HCEC 1CT (cell line): ENCODE measurements at places on chromosomes 3 and 15.

DNA sequence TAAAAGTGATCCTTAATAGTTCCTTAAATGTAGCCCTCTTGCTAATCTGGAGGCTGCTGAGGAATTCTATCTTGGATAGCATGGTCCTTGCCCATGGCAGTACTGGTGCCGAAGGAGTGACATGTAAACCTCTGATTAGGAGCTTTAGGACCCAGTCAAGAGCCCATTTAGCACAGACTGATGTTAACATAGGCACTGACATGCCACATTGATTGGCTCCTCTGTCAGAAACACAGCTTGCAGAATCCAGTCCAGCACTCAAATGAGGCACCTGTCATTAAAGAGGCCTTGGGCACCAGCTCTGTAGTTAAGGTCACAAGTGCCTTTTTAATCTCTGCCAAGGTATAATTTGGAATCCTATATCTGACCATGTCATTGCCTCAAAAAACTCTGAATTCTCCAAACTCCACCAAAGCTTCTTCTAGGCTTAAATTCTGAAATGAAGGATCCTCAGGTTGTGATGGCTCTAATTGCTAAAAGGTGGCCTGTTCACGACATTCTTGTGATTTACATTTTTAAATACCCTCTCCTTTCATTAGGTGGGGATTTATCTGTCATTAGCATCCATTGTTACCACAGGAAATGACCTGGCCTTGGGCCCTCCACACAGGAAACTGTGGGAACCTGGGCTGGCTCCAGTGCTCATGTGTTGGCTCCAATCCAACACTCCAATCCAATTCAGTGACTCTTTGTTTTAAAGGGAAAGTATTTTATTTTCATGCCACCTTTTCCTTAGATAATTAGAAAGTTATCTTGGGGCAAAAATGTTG is 57.3 kb upstream of the RNF7 start:
- DNase-seq, result peak; percentile 40

- peak; percentile 40 for DNase-seq
These were observed 70.8 kb upstream of the FILIP1L start for GRCh38 chr3:100184948-100185570.

GRCh38 chr15:40695469-40695890 is 506 bp downstream of the RAD51 start:
- peak; percentile 26 for DNase-seq

DNA sequence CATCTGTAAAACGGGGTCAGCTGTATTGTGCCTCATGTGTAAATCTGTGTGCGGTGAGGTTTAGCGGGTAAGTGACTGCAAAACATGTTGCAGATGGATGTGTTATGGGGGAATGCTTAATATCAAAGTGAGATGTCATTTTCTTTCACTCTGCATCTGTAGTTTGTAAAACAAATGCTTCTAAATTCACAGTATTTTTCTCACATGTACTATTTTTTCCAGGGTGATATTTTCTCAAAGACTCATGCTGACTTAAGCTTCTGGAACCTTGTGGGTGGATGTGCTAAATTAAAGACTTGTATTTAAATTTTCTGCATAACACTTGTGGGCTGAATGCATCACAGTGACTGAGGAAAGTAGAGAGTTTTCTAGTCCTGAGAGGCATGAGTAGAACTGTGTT is 115.2 kb upstream of the TP63 start:
- no peak for DNase-seq

DNA sequence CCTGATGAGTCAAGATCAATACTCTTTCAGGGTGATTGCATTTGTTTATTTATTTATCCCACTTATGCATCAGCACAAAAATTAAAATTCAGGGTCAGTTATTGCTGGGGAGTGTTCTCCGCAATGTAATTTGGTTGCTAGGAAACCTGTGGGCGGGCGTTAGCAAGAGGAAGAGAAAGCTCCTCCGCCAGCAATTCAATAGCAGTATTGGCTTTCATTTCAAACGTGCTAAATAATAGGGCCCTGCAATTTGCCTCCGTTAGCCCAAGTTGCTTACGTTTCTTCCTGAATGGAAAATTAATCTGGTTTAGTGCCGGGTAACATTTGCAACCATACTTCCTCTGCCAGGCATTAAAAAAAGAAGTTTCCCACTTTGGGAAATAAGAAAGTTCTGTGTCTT is 35.5 kb upstream of the PLCL2 start:
- peak; percentile 22 for DNase-seq

DNA sequence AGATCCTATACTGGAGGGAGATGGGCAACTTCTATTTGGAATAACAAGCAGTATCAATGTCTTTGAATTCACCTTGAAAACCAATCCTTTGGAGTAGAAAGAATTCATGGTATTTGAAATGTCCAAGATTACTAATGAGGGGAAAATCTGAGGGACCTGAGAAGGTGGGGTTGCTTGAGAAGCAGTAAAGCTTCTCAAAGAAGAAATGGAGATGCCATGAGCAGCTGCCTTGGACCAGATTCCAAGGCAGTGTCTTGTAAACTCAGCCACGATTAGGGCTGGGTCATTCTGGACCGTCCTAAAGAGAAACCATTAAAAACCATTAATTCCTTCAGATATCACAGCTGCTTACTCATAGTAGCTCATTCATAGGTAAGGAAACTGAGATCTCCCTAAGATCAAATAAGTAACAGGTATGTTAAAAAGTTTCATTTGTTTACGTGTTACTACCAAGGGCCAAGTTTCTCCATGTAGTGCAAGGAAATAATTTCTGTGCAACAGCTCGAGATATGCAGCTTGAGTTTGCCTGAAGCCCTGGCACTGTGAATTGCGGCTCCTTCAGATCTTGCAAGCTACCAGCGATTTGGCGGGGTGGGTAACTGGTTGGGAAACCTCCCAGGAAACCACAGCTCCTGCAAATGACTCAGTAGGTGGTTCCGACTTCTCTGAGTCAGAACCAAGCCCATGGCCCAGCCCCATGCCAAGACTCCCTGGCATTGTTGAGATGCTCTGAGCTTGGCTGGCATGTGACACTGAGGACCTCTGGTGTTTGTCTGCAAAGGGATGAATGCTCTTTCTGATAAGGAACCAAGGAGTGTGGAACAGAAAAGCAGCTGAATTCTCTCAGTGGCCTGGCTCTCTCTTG is 296.8 kb downstream of the RORA start:
- DNase-seq, result peak; percentile 17

DNA sequence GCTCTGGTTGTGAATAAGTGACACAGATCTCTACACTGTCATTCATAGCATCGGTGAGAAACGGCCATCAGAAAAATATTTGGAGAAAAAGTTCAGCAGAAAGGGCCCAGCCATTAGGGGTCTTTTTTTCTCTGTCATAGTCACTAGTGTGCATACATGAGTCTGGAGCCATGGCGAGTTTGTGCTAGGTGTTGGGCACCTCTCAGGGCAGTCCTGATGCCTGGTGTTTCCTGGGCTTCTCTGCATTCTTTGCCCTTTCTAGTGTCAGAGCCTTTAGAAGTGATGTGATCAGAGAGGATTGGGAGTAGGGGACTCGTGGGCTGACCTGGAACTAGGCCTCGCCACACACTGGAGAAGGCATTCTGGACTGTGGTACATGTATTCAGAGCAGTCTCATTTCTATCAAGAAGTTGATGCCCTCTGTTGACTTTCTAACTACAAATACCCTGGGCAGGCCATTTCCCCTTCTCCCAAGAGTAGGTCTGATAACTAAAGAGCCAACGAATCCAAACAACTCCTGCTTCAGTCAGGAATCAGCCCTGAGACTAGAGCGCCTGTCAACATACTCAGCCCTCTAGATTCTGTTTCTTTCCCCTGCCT is 1.6 kb downstream of the KY start:
- DNase-seq, result no peak

GRCh38 chr3:103589770-103590169 is 1155.0 kb downstream of the ZPLD1 start:
- no peak for DNase-seq

GRCh38 chr15:73051391-73051806 is 864 bp upstream of the NEO1 start:
- no peak for DNase-seq

DNA sequence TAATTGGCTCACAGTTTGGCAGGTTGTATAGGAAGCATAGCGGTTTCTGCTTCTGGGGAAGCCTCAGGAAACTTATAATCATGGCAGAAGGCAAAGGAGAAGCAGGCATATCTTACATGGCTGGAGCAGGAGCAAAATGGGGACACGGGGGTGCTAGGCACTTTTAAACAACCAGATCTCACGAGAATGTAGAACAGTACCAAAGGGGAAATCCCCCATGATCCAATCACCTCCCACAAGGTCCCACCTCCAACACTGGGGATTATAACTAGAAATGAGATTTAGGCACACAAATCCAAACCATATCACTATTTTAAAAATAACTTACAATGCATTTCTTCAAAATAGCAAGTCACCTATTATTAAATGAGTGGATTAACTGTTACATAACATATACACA is 47.1 kb upstream of the ANKRD28 start:
- DNase-seq, result no peak

- DNase-seq, result no peak
These were observed 48.3 kb downstream of the PRTG start for GRCh38 chr15:55694652-55695150.

DNA sequence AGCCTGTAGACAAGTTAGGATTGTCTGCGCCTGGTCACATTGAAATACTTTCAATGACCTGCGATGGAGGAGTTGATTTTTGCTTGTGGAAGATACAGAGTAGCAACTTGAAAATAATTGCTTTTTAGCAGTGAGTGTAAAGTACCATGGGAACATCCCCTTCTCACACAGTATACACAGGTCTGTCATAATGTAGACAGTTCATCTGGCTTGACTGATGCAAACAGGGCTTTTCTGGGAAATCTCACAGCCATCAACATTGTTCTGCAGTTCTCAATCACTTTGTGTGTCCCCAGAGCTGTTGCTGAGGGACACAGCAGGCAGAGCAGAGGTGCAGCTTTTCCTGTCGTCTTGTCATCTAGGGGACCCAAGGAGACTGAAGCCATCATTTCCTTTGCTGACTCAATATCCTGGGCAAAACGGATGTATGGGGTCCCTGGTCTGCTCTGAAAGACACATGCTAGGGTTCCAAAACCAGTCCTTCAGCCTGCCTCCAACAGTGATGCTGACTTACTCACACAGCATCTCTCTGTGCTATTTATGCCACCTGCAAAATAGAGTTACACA is 5.3 kb upstream of the REC114 start:
- DNase-seq, result no peak

DNA sequence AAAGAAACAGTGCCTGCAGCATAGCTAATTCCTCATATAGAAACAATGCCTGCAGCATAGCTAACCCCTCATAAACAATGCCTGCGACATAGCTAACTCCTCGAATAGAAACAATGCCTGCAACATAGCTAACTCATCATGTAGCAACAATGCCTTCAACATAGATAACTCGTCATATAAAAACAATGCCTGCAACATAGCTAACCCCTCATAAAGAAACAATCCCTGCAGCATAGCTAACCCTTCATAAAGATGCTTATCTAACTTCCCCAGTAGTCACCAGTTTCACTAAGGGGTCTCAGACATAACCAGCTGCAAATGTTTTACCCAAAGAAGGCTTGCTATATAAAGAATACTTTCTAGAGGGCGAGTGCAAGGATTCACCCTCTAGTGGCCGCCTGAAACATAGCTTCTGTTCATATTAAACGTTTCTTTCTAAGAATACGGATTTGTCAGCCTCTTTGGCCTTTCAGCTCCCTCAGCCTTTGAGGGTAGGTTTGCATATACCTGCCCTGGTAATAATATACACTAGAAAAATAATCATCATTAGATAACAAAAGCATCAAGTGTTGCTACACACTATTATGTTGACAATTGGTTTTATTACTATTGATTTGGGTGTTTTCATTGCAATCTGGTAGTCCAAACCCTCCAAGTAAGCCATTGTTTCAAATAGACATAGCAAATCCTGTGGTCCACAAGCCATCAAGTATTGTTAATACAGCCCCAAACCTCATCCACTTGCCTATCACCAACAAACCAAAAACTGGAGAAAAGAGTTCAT is 44.4 kb upstream of the FAN1 start:
- peak; percentile 39 for DNase-seq

- DNase-seq, result no peak
These were observed 82.5 kb upstream of the BCL6 start for GRCh38 chr3:187827723-187828122.

DNA sequence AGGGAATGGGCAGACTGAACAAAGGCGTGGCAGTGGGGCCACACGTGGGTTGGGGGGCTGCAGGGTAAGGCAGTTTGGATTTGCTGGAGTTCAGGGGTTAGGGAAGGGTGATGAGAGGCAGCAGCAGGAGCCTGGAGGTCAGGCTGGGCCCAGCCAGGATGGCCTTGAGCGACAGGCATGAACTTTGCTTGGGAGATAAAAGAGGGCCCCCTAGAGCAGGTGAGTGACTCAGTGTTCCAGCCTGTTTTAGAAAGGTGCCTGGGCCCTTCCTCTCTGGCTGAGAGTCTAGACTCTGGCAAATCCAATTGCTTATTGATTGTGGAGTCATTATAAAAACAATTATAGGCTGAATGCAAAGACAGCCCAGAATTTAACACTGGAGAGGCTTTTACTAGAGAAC is 75.1 kb downstream of the RAB11A start:
- no peak for DNase-seq

DNA sequence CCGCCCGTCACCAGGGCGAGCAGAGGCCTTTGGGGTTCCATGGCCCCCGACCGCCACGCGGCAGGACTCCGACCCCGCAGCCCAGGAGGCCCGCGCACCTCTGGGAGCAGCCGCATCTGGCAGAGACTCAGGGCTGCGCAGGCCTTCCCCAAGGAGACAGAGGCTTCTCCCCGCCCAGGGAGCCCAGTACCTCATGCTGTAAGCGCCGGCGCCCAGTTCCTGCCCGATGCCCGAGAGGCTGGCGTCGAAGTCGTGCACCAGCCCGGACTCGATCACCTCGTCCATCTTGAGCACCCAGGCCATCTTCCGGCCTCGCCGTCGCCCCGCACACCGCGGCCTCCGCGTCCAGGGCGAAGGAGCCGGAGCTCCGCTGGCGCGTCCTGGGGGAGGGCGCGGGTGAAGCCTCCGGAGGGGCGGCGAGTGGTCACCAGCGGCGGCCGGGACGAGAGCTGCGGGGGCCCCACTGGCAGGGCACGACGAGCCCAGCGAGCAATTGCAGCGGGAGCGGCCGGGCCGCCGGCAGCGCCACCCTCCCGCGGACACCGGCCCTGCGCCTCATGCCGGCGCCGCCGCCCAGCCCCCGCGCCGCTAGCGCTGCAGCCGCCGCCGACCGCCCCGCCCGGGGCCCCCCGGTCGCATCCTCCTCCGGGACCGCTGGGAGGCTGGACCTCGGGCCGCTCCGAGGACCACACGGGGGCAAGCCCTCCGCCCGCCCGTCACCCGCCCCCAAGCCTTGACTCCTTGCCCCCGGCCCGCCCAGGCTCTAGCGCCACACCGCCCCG is 468 bp downstream of the UBP1 start:
- DNase-seq, result peak; percentile 66

GRCh38 chr15:37793851-37794250 is 140.6 kb upstream of the TMCO5A start:
- DNase-seq, result peak; percentile 24

- DNase-seq, result no peak
These were observed 30.3 kb downstream of the MYLK start for GRCh38 chr3:123853686-123854372.

GRCh38 chr3:111737047-111737705 is 121.9 kb upstream of the PHLDB2 start:
- DNase-seq, result no peak
